Stimulated activated CD8-positive, alpha-beta memory T cell treated with anti-CD3 and anti-CD28 coated beads, Interleukin-2, amount 100 ng/mL, for 48 hours (primary cell): ENCODE measurements at places on chromosomes 3 and 15.

DNA sequence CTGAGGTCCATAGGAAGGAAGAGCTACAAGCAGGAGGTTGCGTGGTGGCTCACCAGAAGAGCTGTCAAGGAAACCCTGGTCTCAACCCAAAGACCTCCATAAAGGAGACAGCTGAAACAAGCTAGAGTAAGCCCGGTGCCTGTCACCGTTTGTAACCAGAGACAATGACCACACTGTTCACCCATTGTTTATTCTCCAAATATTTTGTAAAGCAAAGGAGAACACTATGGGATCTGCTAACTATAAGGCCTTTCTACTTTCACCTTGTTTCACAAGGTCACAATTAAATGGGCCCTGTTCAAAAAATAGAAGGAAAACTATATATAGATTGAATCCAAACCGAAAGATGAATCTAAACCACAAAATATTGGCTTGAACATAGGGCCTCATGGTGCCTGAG, 128.9 kb upstream of the TPRG1 start:
- no peak for DNase-seq

GRCh38 chr15:47908950-47909670, 191.8 kb downstream of the SEMA6D start:
- DNase-seq: no peak

- DNase-seq: no peak
Measured at GRCh38 chr15:63345391-63345752, 36.3 kb downstream of the CA12 start.

DNA sequence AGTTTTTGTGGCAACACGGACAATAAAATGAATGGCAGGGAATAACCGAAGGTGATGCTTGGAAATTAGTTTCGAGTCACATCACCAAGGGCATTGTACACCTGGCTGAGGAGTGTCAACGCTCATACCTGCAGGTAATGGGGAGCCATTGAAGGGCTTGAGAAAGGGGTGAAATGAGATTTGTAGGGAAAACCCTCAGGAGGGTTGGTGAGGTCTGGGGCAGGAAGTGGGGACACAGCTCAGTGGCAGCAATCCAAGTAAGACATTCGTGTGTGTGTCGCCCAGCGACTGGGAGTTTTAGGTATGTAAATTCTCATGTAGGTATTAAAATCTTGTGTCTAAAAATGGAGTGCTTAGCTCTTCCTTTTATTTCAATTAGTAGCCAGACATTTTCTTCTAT, 14.3 kb downstream of the PARP14 start:
- no peak for DNase-seq

DNA sequence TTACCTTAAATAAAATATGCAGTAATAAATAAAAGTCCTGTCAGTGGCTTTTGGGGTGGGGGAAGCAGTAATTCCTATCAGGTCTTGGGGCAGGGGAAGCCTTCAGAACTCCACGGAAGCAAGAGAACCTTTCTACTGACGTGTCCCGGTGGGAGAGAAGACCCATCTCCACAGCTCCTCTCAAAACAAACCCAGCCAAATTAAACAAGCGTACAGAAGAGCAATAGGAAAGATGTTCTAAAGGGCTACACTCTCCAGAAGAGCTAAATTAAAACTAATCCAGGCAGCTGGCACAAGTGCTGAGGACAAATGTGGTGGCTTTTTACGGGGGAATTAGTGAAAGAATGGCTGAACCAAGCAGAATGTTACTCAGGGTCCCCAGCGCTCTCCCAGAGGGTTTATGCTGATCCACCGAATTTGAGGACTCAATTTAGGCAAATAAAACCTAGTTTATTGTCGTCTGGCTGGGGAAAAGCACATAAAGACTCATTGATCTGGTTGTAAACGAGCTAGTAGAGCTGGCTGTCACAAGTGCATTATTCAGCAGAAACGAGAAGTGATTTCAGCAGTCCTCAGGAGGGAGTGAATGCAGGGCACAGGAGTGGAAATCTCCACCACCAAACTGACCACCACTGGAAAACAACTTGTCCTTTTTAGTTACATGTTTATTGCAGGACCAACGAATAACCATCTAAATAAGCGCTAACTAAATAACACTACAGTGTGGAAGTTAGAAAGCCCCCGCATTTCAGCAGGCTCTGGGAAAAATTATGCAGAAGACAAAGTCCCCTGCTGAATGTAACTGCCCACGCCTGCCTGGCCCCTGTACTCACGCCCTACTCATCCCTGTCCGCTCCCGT, 13.5 kb downstream of the BFSP2 start:
- no peak for DNase-seq

GRCh38 chr3:71214797-71215196, 368.7 kb downstream of the FOXP1 start:
- DNase-seq: no peak
